ENCODE measurements at places on chromosomes 2 and 18.
A peak's percentile ranks its signal among the peaks of the same experiment; 100 is the strongest.

- no peak for DNase-seq
Observed at GRCh38 chr2:69453475-69454129, 16.4 kb upstream of the NFU1 start.

DNA sequence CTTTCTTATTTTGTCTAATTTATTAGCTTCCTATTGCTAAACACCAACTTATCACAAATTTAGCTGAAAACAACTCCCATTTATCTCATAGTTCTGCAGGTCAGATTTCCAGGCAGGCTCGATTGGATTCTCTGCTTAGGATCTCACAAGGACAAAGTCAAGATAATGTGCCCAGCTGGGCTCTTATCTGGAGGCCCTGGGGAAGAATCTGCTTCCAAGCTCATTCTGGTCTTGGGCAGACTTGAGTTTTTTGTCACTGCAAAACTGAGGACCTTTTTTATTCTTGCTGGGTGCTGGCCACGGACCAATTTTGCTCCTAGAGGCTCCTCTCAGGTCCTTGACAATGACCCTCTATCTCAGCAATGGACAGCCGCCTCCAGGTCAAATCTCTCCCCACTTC, 215.5 kb downstream of the TRIB2 start:
- no peak for DNase-seq

DNA sequence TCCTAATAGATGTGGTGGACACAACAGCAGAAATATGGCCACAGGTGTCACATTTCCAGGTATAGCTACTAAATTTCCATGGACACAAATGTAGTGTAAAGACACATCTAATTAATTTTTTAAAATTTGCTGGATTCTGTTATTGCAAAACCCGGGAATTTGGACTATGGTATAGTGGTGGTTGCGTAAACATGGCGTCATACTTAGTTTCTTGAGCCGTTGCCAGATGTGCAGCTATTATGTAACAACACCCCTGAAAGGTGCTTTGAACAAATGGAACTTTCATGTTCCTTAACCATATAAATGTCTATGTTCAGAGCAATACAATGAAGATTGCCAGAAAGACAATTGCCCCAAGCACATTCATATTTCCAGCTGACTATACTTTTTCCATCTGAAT, 85.9 kb downstream of the HRH4 start:
- no peak for DNase-seq

- DNase-seq = no peak
Observed at GRCh38 chr2:122683018-122683417, 927.6 kb downstream of the TSN start.

GRCh38 chr2:143481237-143481623, 352.0 kb downstream of the ARHGAP15 start:
- no peak for DNase-seq

DNA sequence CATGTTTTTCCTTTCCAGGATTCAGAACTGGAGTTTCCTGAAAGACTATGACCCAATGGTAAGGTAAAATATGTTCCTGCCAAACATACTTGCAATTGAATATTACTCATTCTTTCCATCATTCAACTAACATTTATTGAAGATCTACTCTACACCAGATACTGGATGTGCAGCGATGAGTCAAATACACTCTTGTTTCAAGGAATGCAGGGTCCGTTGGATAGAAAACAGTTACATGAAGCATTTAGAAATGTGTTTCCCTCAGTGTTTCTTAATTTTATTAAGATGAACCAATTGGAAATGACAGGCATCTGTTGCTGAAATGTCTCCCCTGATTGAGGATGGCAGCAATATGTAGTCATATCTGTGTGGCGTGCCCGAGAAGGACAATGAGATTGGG, 14.8 kb upstream of the SLC66A3 start:
- DNase-seq = peak; percentile 22

DNA sequence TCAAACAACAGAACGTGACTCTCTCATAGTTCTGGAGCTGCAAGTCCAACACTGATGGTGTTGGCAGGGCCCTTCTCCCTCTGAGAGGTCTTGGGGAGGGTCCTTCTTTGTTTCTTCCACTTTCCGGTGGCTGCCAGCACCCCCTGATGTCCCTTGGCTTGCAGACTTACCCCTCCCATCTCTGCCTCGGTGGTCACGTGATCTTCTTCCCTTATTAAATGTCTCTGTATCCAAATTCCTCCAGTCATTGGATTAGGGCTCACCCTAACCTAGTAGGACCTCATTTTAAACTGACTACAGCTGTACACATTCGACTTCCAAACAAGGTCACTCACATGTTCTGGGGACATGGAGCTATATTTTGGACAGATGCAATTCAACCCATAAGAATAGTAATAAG, 780.6 kb upstream of the SALL3 start:
- no peak for DNase-seq

GRCh38 chr2:86518481-86518880, 44.8 kb downstream of the CHMP3 start:
- DNase-seq = no peak

DNA sequence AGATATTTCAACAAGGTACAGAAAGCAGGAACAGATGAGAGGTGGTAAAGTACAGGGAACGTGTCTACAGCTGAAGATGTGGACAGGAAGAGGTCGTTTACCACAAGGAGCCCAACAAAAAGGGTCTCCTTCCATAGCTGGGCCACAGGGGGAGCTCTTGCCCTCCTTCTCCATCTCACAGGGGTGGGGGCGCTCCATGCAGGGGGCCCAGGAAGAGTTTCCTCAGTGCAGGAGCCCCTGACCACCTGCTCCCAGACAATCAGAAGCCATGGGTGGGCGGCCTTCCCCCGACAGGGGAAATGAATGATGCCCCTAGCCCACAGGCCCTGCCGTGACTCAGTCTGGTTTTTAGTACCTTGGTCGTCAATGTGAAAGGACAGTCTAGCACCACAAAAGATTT, 163.6 kb upstream of the ZNF516 start:
- DNase-seq = no peak

DNA sequence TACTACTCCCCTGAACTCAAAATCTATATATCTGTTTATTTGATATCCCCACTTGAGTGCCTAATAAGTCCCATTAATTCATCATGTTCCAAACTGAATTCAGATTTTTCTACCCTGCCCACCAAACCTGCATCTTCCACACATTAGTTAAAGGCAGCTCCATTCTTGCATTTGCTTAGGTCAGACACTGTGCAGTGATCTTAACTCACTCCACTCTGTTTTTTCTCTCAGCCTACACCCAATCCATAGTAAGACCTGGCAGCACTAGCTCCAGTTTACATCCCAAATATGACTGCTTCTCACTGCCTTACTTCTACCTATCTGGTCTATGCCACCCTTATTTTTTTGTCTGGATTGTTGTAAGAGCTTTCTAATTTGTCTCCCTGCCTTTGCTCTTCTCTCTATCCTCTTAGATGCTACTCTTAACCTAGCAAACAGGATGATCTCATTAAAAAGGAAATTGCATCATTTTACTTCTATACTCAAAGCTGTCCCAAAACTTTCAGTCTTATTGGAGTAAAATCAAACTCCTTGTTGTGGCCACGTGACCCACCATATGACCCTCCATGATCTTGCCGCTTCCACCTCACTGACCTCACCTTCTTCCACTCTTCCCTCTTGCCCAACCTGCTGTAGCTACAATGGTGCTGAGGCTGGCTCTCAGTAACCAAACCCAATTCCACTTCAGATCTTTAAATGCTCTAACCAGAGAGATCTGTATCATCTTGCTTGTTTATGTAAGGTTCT, 274.9 kb upstream of the FANCL start:
- DNase-seq = no peak

GRCh38 chr18:51028201-51028805, 1.7 kb upstream of the SMAD4 start:
- no peak for DNase-seq
